ENCODE measurements at places on chromosomes 16 and 17. TPM values are rescaled to one million over a fixed set of nuclear protein-coding genes. Genes with fewer than 3 reads are reported as not detected.

ABCA10 gene
- 6.0 TPM for polyA plus RNA-seq

ADAD2 gene
- not detected for polyA plus RNA-seq

AGRP gene
- polyA plus RNA-seq: not detected

SLC52A1 gene
- polyA plus RNA-seq: not detected

TOP2A gene
- polyA plus RNA-seq: not detected

CDR2L gene
- polyA plus RNA-seq: 13.0 TPM

KCNH6 gene
- polyA plus RNA-seq: 0.81 TPM

CD300A gene
- not detected for polyA plus RNA-seq

USP43 gene
- not detected for polyA plus RNA-seq

RAB37 gene
- not detected for polyA plus RNA-seq

Measured in Purkinje cell (primary cell).